Forelimb muscle (tissue), 1 donor: ENCODE measurements at places on chromosomes 1 and 21. TPM values are rescaled to one million over a fixed set of nuclear protein-coding genes. Genes with fewer than 3 reads are reported as not detected.

The PLEKHG5 gene
- polyA plus RNA-seq = 10.6 TPM

The NOS1AP gene
- polyA plus RNA-seq = 0.56 TPM

The ARHGAP30 gene
- 2.4 TPM for polyA plus RNA-seq

The WNT9A gene
- polyA plus RNA-seq = 11.2 TPM

The FMOD gene
- 75.8 TPM for polyA plus RNA-seq

The ZC3H11A gene
- 84.5 TPM for polyA plus RNA-seq

DNA sequence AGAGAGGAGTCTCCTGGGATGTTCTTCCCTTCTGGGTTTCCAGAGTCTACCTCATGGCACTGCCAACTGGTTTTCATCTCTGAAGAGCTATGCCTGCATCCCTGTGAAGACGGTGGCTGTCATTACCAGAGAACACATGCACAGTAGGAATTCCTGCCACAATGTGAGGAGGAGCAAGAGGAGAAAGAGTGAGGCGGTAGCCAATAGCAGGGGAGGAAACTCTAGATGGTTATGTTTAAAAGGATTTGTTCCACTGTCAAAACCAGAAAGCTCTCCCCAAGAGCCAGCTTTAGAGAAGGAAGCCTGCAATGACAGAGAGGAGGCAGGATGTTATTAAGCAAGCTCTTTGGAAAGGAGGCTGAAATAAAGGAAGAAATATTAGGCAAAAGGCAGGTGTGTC lies 12.3 kb downstream of the LMX1A start:
- DNase-seq = no peak

- no peak for DNase-seq
Observed at GRCh38 chr21:28252928-28253327, 739.7 kb downstream of the LTN1 start.

- no peak for DNase-seq
Observed at GRCh38 chr1:16156848-16157495, 1.1 kb upstream of the EPHA2 start.

DNA sequence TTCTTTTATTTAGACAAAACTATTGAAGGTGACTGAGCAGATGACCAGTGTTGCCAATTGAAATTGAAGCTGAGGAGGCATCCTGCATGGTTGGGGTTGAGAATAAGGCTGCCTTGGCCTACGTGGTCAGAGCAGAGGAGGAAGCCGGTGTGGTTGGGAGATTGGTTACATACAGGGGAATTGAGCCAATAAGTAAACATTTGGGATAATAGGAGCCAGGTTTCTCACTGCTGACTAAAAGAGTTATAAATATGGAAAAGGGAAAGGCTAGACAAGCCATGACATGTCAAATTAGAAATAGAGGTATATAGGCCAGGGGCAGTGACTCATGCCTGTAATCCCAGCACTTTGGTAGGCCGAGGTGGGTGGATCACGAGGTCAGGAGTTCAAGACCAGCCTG lies 15.8 kb downstream of the SNX7 start:
- DNase-seq = no peak

- DNase-seq = no peak
Observed at GRCh38 chr1:53525595-53525994, 66.4 kb downstream of the DMRTB1 start.

DNA sequence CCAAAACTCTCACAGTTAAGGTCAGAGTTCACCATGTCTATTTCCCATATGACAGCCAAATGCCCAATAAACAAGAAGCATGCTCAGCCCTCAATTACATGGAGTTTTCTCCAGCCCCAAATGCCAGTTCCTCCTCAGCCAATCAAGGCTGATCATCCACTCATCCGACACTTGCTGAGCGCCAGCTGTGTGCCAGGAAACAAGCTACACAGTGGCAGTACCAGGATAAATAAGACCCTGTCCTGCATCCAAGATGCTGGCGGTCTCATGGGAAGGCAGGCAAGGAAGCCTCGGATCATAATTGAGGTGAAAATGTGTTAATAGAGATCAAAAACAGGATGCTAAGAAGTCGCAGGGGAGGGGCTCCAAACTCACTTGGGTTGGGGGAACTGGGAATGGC lies 7.7 kb downstream of the ZBTB17 start:
- no peak for DNase-seq

DNA sequence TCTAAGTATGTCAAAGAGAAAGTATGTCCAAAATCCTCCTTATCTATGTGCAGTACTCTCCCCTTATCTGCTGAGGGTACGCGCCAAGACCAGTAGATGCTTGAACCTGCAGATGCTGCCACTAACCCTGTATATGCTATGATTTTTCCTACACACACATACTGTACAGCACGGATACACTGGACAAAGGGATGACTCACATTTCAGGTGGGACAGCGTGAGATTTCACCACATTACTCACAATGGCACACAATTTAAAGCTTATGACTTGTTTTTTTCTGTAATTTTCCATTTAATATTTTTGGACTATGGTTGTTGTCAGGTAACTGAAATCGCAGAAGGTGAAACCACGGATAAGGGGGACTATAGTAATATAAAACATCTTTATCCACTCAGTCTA lies 4.1 kb downstream of the ORC1 start:
- DNase-seq = no peak

GRCh38 chr1:8562881-8563865 lies 245.3 kb downstream of the SLC45A1 start:
- no peak for DNase-seq

GRCh38 chr1:234989019-234989418 lies 139.6 kb downstream of the TOMM20 start:
- no peak for DNase-seq

GRCh38 chr21:16488042-16488441 lies 758.3 kb downstream of the USP25 start:
- no peak for DNase-seq

DNA sequence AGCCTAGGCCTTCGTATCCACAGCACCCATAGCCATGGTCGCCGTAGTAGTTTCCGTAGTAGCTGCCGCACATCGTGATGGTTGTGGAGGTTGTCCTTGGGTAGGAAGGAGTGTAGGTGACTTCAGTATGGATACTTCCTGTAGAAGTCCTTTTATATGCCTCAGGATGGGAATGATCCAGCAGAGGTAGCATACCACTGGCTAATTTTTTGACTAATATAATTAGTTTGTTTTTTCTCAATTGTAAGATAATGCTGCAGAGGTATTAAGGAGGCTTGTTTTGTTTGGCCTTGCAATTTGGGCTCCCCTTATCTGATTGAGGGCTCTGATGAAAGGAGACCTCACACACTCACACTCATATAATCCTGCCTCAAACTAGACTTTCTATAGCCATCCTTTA lies at the start of gene KRTAP6-2:
Gene KRTAP6-2 (minus strand): TSS at position 101 of the 400 bp plus-strand sequence. CDS start 28 bp downstream, at position 73.
- DNase-seq = no peak

DNA sequence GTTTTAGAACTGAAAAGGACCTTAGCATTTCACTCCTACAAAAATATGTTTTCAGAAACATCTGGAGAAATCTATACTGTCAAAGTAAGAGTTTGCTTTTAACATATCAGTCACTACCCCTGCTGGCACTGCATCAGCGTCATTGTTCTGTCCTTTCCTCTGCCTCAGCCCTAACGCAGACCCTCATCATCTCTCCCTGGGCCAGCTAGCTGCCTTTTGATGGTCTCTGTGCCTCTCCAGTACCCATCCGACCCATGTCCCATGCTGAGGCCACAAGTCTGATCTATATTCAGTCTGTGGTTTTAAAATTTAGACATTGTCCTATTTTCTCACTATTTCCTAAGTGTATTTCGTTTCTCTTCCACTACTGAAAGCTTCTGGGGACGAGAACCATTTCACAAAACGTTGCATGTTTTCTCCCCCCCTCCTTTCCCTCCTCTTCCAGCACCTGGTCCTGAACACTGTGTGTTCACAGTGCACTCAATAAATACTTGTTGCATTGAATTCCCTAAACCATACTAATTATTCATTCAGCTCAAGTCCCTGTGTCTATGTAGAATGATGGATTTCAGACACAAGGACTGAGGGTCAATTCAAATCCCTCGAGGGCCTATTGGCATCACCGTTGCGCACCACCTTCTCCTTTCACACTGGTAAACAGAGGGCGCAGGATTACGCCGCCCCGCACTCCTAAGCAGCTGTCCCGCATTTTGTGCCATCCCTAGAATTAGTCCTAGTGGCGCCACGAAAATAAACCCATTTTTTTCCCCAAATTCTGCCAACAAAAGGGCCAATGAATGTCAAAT lies 53.4 kb downstream of the CD2 start:
- DNase-seq = no peak
